ENCODE measurements at places on chromosomes 5 and 9.

DNA sequence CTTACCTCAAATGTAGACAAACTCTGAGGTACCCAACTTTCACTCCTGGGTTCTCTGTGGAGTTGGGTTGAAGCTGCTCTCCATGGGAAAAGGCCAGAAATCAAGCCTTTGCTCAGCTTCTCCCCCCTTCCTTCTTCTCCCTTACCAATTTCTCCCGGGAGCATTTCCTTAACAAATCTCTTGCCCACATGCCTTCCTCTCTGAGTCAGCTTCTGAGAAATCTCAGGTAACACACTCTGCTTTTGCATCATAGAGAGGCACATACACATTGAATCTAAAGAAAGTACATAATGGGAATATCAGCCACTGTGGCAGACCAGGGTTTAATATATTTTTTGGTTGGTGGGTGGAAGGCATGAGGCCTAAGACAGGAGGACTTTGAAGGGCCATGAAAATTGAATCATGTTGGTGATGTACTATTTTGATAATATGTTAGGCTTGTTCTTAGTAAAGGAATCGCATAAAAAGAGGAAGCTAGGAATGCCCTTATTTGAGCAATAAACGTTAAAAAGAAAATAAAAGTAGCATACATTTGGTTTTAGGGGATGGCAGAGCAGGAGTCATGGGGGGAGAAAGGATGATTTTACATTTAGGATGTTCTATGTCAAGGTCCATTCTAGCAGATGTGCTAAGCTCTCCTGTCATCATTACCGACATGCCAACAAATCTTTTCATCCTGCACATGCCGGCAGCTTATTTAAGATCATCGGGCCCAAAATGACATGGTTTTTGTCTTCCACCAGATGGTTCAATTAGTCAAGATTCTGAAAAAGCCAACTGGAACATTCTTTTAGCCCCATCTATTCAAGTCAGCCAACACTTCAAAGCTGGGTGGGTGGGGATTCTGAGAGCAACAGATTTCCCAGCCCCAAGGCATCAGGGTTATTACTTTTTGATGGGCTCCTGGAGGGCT is 199.5 kb upstream of the CLINT1 start:
- DNase-seq, result no peak

DNA sequence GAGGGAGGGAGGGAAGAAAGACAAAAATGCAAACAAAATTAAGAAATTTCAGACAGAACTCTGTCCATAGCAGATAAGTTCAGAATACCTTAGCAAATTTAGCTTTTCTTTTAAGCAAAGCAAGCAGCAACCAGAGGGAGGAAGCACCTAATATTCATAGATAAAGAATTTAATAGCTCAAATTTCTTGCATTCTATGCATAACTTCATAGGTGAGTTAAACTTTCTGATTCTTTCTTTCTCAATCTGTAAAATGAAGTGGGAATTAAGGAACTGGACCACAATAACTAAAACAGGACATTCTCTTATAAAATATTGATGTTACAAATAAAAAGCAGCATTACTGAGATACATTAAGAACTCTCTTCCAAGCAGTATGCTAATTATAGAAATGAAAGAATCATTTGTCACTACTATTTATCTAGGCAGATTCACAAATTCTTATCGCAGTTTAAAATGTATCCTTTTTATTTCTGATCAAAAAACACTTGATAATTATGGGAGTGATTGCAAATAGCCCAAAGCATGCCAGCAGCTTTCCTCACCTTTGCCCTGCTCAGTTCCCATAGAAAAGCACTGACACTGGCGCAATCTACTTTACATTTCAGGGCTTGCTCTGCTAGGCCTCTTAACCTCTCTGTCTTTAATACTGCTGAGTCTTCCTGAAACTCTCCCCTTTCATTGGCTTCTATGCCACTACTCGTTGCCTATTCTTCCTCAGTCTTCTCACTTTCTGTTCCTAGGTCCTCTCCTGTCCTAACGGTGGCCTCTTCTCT is 341.8 kb downstream of the PIK3R1 start:
- no peak for DNase-seq

- DNase-seq, result no peak
Observed at GRCh38 chr9:99070681-99071080, 34.2 kb upstream of the TGFBR1 start.

- DNase-seq, result no peak
Observed at GRCh38 chr5:59500014-59500413, 393.5 kb downstream of the PDE4D start.

DNA sequence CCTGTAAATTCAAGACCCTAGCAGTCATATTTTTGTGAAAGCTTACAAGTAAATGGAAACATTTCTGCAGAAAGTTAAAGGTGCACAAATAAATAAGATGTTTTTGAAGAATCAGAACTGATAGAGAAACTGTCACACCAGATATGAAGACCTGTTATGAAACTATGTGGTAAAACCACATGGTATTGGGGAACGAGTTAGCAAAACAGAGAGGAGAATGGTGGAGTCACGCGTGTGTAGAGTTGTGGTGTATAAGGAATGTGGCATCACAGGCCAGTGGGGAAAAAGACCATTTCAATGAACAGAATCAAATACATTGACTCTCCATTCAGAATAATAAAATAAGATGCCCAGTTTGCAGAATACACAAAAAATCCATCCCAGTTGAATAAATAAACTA is 477.2 kb downstream of the ICE1 start:
- no peak for DNase-seq

- no peak for DNase-seq
Observed at GRCh38 chr5:40052808-40053207, 626.9 kb upstream of the PTGER4 start.

DNA sequence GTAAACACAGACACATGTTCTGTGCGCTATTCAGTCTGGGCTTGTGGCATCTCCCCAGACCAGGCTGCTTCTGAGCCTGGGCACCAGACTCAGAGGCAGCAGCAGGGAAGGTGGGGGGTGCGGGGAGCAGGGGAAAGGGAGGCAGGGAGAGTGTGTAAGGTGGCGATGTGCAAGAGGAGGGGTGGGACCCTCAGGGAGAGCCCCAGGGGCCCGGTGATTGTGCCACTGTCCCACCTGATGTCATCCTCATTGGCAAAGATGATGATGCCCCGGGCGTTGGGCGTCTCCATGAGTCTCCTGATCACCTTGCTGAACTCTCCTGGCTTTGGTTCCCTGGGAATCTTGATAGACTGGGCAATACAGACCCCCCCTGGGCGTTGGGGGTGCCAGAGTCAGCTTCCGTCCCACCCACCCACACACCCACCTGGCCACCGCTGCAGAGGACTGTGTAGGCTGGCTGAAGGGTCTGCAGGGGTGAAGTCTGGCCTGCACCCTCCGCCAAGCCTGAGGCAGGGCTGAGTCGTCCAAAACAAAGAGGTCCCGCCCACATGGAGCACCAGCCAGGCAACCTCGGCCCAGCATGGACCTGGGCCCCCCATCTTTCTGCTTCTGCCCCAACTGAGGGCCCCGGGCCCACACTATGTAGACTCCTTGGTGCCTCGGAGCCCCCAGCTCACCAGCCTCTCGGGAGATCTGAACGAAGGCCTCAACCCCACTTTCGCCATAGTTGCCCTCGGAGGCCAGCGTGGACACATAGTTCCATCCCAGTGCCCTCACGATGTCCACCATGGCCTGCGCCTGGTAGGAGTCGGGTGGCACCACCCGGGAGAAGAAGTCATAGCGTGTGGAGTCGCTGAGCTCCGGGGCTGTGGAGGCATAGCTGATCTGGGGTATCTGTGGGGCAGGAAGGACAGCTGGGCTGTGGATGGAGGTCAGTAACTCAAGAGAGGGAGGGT is 3.7 kb downstream of the GRM6 start:
- DNase-seq, result no peak

- DNase-seq, result no peak
Observed at GRCh38 chr5:4628645-4629385, 511.3 kb upstream of the ADAMTS16 start.

GRCh38 chr9:113274474-113275156 is 757 bp downstream of the CDC26 start:
- peak; percentile 73 for DNase-seq

- no peak for DNase-seq
Observed at GRCh38 chr9:130192382-130192999, 20.3 kb downstream of the NCS1 start.

GRCh38 chr5:2658881-2659470 is 92.5 kb downstream of the IRX2 start:
- DNase-seq, result peak; percentile 22

DNA sequence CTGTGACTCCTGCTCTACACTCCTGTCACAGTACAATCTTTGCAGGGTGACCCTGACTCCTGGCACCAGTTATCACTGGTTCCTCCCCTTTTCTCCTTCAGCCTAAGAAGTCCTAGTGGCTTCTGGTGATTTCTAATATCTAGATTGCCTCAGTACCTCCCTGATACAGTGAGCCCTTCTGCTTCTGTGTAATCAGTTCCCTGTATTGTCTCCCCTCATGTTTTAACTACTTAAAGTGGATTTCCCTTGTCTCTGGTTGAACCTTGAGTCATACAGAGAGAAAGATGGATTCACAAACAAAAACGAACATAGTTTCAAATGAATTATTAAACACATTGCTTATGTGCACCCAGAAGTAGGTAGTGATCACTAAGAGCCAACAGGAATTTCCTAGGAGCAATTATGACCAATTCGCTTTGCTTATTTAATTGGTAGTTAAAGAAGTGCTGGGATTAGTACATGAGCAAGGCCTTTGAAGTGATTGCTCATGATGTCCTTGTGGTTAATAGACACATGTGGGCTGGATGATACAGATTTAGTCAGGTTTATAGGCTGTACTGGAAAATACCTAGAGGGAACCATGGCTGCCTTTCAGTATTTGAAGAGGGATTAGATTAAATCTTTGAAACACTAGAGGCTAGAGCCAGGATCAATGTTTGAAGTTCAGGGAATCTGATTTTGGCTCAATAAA is 145.8 kb upstream of the MEF2C start:
- DNase-seq, result no peak

- DNase-seq, result no peak
Observed at GRCh38 chr5:2877522-2877921, 126.0 kb upstream of the IRX2 start.

DNA sequence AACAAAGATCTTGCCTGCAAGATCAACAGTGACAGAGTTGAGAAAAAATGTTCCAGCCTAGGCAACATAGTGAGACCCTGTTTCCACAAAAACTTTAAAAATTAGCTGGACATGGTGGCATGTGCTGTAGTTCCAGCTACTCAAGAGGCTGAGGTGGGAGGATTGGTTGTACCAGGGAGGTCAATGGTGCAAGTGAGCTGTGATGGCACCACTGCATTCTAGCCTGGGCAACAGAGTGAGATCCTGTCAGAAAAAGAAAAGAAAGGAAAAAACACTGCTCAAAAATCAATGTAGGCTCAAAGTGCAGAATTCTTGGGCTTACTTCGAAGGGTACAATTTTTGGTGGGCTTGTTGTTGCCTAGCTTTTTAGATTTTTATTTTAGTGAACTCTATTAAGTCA is 145.4 kb downstream of the PLPPR1 start:
- DNase-seq, result no peak

DNA sequence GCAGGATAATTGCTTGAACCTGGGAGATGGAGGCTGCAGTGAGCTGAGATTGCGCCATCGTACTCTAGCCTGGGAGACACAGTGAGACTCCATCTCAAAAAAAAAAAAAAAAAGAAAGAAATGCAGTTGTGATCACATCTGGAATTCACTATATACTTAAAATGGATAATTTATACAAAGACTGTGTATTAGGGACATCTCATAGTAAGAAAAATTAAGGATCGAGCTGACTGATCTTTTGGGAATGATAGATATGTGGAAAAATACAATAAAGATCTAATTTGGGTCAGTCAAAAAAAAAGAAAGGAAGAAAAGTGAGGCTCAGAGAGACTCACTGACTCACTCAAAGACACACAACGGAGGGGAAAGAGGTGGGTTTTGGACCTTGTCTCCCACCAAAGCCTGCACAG is 73.2 kb upstream of the STXBP1 start:
- DNase-seq, result peak; percentile 67

GRCh38 chr5:55177078-55177477 is 4.1 kb upstream of the CDC20B start:
- DNase-seq, result no peak

GRCh38 chr5:113358696-113359095 is 76.1 kb downstream of the TSSK1B start:
- DNase-seq, result no peak

DNA sequence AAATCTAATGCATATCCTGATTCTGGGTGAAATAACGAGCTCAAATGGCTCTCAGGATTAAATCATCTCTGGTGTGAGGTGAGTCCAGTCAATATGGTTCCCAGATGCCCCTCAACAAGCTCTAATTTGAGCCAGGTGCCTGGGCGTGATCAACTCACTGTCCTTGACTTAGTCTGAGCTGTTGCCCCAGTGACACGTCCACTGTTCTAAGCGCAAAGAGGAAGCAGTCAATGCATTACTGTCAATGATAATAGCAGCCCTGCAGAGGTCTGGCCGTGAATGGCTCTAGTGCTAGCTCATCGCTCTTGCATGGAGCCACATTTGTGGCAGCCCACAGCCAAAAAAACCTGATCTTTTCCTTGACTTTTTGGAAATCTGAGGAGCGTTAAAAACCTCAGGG is 128.6 kb upstream of the EFNA5 start:
- DNase-seq, result no peak

- DNase-seq, result no peak
Observed at GRCh38 chr5:57232293-57233033, 58.6 kb downstream of the GPBP1 start.

GRCh38 chr5:63155310-63155631 is 576.7 kb downstream of the LRRC70 start:
- no peak for DNase-seq

- no peak for DNase-seq
Observed at GRCh38 chr9:136496181-136496580, 13.3 kb upstream of the SEC16A start.

DNA sequence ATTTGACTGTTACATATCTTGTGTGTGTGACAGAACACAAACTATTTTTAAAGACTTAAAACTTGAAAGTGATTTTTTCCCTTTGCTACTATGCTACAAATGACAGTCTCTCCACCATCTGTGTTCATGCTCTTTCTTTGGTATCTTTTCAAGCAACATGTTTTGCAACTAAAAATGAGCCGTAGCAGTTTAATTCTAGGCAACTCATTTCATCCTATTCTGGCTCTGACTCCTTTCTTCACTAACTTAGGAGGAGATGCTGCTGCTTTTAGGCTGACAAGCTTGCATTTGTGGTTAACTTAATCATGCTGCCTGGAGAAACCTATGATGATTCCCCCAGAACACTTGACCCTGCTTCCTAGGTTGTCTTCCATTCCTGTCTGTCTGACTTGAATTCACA is 100.6 kb downstream of the HACD4 start:
- no peak for DNase-seq

DNA sequence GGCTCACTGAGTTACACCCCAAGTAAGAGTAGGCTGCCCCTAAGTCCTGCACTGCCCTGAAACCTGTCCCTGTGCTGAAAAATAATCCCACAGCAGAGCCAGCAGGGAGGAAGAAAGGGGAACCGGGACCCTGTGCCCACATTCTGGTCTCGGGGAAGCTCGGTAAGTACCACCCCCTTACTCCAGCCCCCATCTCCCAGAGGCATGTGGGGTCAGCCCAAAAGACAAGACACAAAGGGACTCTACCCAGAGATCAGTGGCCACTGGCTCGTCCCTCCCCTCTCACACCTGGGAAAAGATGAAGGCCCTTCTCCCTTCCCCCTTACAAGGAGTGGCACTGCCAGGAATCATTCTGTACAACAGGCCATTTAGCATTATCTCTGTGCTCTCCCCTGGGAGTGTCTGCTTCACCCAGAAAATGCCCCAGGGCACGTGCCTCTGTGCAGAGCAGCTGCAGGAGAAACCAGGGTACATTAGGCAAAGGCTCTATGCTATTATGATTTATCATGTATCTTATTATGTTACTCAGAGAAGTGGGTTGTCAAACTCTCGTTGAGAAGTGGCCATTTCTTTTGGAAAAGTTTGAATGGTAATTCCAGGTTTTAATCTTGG is 71.3 kb downstream of the NDFIP1 start:
- no peak for DNase-seq

All from skin of body (tissue), 3 donors.